Suprapubic skin (tissue), 4 donors: ENCODE measurements at places on chromosomes 1 and 21. TPM values are rescaled to one million over a fixed set of nuclear protein-coding genes. Genes with fewer than 3 reads are reported as not detected.

KLF17 gene
- not detected for total RNA-seq

GRCh38 chr1:227576189-227576588 lies 12.8 kb downstream of the ZNF678 start:
- H3K27me3 ChIP-seq, result no peaks in the 10 kb centered on the region
- no peak for DNase-seq
- no peaks in the 10 kb centered on the region for H3K4me1 ChIP-seq
- no peak overlapping the region for H3K4me3 ChIP-seq

DNA sequence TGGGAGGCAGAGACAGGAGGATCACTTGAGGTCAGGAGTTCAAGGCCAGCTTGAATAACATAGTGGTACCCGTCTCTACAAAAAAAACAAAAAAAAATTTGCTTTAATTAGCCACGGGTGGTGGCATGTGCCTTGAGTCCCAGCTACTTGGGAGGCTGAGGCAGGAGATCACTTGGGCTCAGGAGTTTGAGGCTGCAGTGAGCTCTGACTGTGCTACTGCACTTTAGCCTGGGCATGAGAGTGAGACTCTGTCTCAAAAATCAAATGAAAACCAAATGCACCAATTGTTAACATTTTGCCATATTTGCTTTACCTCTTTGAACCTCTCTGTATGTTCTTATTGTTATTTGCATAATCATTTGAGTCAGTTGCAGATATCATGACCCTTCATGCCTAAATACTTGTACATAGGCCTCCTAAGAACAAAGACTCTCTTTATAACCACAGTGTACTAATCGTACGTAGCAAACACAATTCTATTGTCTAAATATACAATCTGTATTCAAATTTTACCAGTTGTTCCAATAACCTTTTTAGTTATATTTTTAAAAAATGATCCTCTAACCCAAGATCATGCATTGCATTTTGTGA lies 8.5 kb upstream of the NID1 start:
- H3K36me3 ChIP-seq, result no peaks in the 10 kb centered on the region
- no peak overlapping the region for H3K27ac ChIP-seq
- H3K4me1 ChIP-seq, result no peaks in the 10 kb centered on the region
- no peaks in the 10 kb centered on the region for H3K27me3 ChIP-seq
- no peak for DNase-seq

DNA sequence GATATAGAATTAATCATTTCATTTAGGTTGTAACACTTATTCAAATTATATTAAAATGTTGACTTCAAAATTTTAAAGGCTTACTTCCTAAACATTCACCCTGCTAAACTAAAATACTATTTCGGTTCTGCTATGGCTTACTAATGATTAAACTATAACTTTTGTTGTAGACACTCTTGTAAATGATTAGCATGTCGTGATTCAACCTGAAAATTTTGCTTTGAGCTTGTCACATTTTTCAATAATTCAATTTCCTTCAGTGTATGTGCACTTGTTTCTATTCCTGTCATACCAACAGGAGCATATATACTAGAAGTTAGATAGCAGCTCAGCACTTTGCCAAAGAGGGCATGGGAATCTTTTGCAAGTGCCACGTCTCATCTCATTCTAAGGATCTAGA lies 1018.8 kb downstream of the AMY1C start:
- no peak overlapping the region for H3K4me3 ChIP-seq
- no peaks in the 10 kb centered on the region for H3K27me3 ChIP-seq
- H3K27ac ChIP-seq, result no peak overlapping the region
- H3K4me1 ChIP-seq, result no peaks in the 10 kb centered on the region
- no peak for DNase-seq

PPFIA4 gene
- 0.89 TPM for total RNA-seq

MATN1 gene
- not detected for total RNA-seq

CELA3A gene
- total RNA-seq, result not detected

GRCh38 chr1:198756470-198756869 lies 117.6 kb downstream of the PTPRC start:
- no peak overlapping the region for H3K4me3 ChIP-seq
- no peaks in the 10 kb centered on the region for H3K27me3 ChIP-seq
- no peaks in the 10 kb centered on the region for H3K36me3 ChIP-seq
- H3K4me1 ChIP-seq, result no peaks in the 10 kb centered on the region
- no peak for DNase-seq

DNA sequence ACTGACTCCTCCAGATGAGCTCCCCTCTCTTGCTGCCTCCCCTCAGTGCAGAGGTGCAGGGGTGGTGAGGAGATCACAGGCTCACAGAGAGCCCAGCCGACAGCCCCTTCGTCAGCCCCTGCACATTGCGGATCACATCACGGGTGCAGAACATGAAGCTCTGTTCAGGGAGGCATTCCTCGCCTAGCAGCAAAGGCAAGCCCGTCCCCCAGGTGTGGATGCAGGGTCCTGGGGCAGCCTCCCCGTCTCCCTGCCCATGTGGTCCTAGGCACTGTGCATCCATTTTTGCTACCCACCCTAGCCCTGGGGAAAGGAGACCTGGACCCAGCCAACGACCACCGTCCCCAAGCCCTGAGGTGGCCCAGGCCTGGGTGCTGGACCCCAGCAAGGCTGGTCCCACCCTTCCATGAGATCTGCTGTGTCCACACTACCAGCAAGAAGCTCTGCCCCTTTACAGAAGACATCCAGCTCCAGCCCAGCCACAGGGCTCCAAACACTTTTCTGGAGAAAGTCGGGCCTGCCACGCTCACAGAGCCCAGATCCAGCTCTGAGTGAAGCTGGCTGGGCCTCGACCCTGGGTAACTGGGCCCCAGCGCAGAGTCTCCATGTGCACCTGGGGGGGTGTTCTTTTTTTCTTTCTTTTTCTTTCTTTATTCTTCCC lies 248.7 kb downstream of the NPHP4 start:
- no peaks in the 10 kb centered on the region for H3K36me3 ChIP-seq
- peaks cover 9% of the 10 kb centered on the region for H3K4me1 ChIP-seq
- no peak for DNase-seq
- H3K4me3 ChIP-seq, result no peak overlapping the region

GRCh38 chr1:25583519-25584370 lies 32.8 kb upstream of the MAN1C1 start:
- DNase-seq, result no peak
- no peaks in the 10 kb centered on the region for H3K27me3 ChIP-seq
- no peaks in the 10 kb centered on the region for H3K4me1 ChIP-seq
- H3K27ac ChIP-seq, result no peak overlapping the region
- no peaks in the 10 kb centered on the region for H3K36me3 ChIP-seq
- no peak overlapping the region for H3K4me3 ChIP-seq

DNA sequence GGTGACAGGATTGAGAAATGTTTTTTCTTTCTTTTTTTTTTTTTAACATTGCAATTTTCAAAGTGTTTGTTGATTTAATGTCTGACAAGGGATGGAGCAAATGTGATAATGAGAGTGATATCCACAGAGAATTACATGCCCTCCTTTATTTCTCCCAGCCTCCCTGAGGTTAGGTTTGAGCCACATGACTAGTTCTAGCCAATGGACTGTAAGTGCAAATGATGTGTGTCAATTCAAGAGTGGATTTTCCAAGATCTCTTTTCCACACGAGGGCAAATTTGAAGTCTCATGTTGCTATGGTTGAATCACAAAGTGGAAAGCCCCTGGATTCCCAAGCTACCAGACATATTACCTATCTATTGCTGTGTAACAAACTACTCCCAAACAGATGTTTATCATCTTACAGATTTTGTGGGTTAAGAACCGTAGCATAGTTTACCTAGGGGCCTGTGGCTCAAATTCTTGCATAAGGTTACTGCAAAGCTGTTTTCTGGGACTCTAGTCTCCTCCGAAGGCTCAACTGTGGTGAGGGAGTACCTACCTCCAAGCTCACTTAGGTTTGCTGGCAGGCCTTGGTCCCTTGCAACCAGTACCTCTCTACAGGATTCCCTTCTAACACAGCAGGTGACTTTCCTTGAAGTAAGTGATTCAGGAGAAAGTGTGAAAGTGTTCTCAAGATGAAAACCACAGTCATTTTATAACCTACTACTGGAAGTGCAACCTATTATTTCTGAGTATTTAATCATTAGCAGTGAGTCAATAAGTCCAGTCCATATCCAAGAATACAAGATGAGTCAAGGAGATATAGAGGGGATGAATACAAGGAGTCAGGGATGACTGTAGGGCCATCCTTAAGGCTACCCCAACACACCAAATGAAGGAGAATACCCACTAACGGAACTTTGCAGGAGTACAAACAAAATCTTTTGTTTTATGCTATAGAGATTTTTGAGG lies 533.6 kb downstream of the PTPRC start:
- no peaks in the 10 kb centered on the region for H3K36me3 ChIP-seq
- no peak for DNase-seq
- no peaks in the 10 kb centered on the region for H3K4me1 ChIP-seq
- H3K27ac ChIP-seq, result no peak overlapping the region
- H3K4me3 ChIP-seq, result no peak overlapping the region

- DNase-seq, result no peak
- no peak overlapping the region for H3K4me3 ChIP-seq
- no peak overlapping the region for H3K27ac ChIP-seq
- H3K36me3 ChIP-seq, result no peaks in the 10 kb centered on the region
- peaks cover 16% of the 10 kb centered on the region for H3K27me3 ChIP-seq
Observed at GRCh38 chr1:203084588-203085527, 954 bp downstream of the MYOG start.
